ENCODE measurements at places on chromosomes 4 and X.

DNA sequence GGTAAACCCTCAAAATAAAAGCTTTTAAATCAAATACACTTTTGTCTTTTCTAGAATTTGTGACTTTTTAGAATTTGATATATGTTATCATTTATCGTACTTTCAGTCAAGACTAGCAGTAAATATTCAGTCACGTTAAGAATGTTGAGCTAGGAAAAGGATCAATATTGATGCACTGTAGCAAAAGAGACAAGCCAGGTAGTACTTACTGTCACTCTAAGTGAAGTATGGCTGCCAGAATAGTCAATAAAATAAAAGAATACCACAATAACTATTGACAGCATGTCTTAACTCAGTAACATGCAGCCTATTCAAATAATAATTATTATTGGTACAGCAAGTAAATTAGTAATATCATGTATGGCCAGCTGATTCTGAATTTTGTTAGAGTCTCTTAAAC is 43.6 kb upstream of the GPRIN3 start:
- H3K27ac ChIP-seq: no peak overlapping the region
- H3K4me3 ChIP-seq: no peak overlapping the region
- DNase-seq: no peak
- no peaks in the 10 kb centered on the region for H3K36me3 ChIP-seq
- no peaks in the 10 kb centered on the region for H3K4me1 ChIP-seq
- no peaks in the 10 kb centered on the region for H3K27me3 ChIP-seq

DNA sequence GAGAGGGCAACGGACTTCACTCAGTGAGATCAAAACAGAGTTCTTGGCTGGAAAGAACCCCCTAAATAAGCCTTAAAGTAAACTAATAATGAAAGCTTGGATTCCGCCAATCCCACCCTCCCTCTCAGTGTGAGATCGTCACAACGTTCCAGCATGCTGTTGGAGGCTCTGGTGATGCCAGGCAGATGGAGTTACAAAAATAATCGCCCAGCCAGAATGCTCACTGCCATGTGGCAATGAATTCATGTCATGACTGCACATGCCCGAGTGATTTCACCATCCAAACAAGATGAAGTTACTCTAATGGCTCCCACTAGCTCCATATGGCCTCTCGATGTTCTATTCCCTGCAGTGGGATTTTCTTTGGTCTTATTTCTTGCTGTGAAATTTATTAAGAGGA is 248.0 kb downstream of the SPATA18 start:
- H3K27me3 ChIP-seq: no peaks in the 10 kb centered on the region
- no peak for DNase-seq
- H3K27ac ChIP-seq: no peak overlapping the region
- H3K4me1 ChIP-seq: no peaks in the 10 kb centered on the region
- no peaks in the 10 kb centered on the region for H3K36me3 ChIP-seq

GRCh38 chr4:39042366-39042765 is 10.2 kb upstream of the TMEM156 start:
- H3K4me1 ChIP-seq: peaks cover 17% of the 10 kb centered on the region
- no peaks in the 10 kb centered on the region for H3K36me3 ChIP-seq
- no peaks in the 10 kb centered on the region for H3K27me3 ChIP-seq

DNA sequence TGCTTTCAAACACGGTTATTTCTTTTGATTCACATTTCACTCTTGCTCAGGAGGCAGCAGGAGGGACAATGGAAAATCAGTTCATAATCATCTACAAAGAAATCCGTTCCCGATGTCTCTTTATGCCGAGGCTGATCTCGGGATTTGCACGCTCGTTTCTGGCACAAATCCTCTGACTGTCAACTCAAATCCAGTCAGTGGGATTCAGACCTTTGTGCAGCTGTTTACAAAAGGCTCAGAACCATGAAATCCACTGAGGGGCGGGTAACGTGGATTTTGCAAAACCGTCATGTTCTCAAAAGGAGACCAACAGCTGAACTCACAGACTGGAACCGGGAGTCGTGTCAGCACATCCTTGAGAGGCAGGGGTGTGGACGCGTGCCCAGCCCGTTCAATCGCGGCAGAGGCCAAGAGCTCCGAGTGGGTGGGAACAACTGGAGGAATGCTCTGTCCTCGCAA is 46.4 kb downstream of the ACOX3 start:
- H3K27ac ChIP-seq: peak overlapping the region; percentile 77
- H3K4me1 ChIP-seq: peaks cover 16% of the 10 kb centered on the region
- no peak overlapping the region for H3K4me3 ChIP-seq
- H3K36me3 ChIP-seq: peaks cover 13% of the 10 kb centered on the region

DNA sequence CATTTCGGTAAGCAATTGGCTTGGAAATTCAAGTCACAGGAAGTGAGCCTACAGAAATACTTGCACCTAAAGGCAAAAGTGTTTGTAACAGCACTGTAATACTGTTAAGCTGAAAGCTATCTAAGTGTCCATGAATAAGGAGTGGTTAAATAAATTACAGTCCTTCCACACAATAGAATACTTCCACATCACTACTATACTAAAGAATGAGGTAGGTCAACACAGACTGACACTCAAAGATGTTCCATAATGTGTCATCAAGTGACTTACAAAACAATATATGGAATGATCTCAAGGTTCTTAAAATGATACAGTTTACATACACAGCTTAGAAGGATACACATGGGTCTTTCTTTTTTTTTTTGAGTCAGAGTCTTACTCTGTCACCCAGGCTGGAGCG is 27.0 kb downstream of the SLC10A6 start:
- no peak overlapping the region for H3K4me3 ChIP-seq
- H3K27me3 ChIP-seq: no peaks in the 10 kb centered on the region
- no peaks in the 10 kb centered on the region for H3K36me3 ChIP-seq
- no peak overlapping the region for H3K27ac ChIP-seq

Data from adrenal gland (tissue), 19 donors.